ENCODE measurements at places on chromosomes 3 and 15.

DNA sequence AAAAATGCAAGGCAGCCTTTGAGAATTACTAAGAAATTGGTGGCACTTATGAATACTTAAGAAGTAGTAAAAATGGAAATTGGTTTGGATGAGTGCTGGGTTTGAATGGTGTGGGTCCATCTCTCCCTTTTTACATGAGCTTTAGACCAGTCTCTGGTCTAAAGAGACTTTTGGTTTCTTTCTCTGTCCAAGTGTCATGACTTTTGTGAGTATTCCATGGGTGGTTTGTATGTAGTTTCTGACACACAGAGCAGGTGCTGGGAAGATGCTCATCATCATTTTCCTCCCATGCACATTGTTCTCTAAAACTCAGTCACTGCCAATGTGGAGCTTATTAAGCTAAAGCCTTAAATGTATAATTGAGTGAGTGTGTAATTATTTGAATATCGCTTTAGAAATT is 63.5 kb downstream of the KAT2B start:
- no peak for DNase-seq

DNA sequence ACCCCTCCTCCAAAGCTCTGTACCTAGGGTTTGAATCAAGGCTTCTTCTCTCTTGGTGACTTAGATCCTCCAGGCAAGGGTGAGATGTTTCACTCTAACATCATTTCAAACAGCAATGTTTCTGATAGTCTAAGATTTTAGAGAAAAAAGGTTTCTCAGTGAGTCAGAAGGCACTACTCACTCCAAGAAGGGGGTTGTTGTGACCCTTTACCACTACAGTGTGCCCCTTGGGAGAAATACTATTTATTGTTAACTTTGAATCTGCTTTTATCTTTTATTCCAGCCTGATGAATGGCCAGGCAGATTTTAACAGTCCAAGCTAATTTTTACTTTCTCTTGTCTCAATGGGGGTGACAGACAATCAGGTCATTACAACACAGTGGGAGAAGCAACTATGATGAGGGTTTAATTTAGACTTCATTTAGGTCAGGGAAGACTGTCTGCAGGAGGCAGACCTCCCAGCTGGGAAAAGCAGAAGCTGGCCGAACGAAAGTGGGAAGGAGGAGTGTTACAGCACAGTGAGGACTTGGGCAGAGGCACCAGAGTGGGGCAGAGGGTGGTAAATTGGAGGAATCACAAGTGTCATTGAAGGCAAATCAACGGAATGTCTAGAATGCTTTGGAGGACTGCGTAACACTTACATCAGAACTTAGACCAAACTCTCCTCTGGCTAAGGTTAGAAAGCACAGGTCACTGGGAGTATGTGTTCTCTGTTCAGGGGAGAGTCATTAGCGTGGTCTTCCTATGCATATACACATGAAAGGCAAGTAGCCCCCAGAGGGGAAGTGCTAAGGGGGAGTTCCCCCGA is 21.2 kb downstream of the ZNF860 start:
- no peak for DNase-seq

DNA sequence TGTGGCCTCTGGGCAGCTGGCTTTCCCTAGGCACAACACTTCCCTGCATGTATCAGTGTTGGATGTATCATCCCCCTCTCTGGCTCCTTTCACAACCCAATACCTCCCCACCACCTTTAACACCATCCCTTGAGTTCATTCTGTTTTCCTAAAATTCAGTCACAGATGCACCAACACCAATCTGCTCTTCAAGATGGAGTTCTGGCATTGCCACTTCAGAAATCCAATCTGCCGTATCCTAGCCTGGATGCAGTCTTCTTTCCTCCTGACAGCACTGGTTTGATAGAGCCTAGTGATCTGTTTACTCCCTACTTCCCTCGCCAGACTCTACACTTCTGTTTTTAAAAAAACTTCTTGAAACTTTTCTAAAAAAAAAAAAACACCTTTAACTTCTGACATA is 21.7 kb downstream of the PXYLP1 start:
- no peak for DNase-seq

DNA sequence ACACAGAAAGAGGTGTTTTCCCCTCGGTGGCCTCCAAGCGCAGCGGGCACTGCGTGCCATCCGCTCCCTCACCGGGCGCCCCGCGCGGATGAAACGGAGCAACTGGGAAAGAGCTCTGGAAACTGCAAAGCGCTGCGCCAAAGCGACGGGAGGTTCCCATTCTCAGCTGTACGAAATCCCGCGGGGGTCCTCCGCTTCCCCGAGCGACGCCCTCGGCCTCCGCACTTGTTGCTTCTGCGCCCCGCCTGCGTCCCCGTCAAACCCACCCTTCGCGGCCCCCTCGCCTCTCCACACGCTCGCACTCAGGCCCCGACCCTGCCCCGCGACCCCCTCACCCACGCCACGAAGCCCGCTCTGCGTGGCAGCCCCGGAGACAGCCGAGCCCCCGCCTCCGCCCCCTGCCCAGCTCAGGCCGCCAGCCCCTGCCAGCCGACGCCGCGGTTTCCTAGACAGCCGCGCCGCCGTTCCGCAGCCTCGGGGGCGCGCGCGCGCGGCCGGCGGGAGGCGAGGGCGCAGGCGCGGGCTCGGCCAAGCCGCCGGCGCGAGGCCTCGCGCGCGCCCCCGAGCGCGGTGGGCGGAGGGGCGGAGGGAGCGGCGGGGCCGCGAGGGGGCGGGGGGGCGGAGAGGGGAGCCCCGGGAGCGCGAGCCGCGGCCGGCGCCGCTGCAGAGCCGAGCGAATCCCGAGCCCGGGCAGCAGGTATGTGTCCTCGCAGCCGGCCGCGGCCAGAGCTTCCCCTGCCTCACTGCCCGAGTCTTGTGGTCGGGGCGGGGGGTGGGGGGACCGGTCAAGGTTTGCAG is at the start of gene TMEM266:
Gene TMEM266 (plus strand): TSS at position 666 of the 798 bp plus-strand sequence. CDS start 74,279 bp downstream, outside the sequence.
- DNase-seq = no peak

- DNase-seq = no peak
These were observed at the start of gene ARHGEF26 for GRCh38 chr3:154120961-154121700. TSS of gene ARHGEF26 (plus strand) at chr3:154121390. CDS start at chr3:154121993, 603 bp downstream.

DNA sequence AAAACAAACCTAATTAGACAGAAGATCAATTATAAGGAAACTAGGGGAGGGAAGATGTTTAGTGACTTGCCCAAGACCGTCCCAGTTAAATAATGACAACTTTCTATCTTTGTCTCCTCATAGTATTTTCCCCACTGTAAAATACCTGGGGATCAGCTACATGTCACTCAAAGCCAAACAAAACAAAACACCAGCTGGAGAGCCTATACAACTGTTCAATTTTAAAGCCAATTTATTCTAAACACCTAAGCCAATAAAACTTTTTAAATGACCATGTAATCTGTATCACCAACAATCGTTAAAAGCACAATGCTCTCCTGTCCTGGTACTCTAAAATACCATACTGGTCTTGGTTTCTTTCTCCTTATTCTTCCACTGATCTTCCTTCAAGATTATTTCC is 168.4 kb downstream of the STAG1 start:
- no peak for DNase-seq

DNA sequence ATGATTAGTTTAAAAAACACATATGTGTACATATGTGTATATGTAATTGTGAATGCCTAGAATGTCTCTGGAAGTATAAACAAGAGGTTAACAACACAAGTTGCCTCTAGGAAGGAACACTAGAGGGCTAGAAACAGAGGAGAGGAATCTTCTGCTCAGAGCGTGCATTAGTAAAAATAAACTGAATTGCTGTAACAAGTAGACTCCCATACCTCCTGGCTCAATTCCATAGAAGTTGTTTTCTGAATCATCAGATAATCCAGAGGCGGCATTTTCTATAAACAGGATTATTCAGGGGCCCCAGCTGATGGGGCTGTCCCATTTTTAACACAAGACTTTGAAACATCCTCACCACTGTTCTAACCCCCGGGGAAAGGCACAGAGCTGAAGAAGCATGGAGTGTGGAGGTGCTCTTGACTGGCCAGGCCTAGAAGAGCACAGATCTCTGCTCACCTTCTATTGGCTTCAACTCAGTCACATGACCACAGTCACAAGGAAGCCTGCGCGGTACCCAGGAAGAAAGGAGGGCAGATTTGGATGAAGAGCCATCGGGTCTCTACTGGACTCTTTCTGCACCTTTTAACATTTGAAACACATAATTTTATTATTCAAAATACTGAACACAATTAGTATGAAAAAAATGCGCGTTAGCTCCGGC is 145.7 kb downstream of the TLE3 start:
- DNase-seq = no peak

DNA sequence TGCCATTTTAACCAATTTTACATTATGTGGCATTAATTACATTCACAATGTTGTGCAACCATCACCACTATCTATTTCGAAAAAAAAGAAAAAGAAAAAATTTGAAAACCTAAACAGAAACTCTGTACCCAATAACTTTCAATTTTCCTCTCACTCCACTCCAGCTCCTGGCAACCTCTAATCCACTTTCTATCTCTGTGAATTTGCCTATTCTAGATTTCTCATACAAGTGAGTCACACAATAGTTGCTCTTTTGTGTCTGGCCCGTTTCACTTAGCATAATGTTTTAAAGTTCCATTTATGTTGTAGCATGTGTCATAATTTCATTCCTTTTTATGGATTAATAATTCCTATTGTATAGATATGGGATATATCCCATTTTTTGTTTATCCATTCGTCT is 53.3 kb upstream of the TBC1D5 start:
- DNase-seq = no peak

DNA sequence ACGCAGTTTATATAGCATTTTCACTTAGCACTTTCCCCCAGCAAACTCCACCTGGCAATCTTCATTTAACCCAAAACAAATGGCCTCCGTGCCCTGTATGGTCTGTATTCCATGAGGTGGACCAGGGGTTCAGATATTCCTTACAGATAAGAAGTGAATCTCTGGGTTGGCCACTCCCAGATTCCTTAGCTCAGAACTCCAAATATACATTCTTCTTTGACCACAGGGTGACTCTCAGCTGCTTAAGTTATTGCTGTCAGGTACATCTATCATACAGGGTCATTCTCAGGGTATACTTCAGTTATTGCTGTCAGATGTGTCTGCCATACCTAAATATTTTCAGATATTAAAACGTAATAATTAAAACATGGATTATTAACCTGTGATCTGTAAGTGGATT is 229.8 kb downstream of the TBL1XR1 start:
- no peak for DNase-seq

DNA sequence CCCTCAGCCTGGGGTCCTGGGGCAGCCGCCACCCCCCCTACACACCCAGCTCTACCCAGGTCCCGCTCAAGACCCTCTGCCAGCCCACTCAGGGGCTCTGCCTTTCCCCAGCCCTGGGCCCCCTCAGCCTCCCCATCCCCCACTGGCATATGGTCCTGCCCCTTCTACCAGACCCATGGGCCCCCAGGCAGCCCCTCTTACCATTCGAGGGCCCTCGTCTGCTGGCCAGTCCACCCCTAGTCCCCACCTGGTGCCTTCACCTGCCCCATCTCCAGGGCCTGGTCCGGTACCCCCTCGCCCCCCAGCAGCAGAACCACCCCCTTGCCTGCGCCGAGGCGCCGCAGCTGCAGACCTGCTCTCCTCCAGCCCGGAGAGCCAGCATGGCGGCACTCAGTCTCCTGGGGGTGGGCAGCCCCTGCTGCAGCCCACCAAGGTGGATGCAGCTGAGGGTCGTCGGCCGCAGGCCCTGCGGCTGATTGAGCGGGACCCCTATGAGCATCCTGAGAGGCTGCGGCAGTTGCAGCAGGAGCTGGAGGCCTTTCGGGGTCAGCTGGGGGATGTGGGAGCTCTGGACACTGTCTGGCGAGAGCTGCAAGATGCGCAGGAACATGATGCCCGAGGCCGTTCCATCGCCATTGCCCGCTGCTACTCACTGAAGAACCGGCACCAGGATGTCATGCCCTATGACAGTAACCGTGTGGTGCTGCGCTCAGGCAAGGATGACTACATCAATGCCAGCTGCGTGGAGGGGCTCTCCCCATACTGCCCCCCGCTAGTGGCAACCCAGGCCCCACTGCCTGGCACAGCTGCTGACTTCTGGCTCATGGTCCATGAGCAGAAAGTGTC is 30.2 kb downstream of the PTPN23 start:
- DNase-seq = no peak

GRCh38 chr3:140941090-140941433 is 574 bp upstream of the SLC25A36 start:
- no peak for DNase-seq

DNA sequence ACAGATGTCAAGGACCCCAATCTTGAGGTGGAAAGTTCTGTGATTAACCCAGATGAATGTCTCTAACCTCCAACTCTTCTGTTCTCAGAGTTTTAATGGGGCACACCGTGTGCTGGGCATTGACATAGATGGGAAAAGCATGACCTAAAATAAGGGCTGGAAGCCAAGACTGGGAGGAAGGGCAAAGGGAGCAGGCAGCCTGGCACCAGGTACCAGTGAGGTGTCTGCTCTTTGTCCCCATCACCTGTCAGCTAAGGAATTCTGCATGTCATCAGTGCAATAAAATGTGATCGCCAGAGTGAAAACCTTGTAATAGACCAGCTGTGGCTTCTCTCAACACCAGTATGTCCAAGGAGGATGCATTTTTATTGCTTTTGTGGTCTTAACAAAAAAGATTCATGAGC is 143.5 kb upstream of the TPM1 start:
- DNase-seq = no peak

GRCh38 chr15:35381328-35381727 is 164.6 kb downstream of the DPH6 start:
- no peak for DNase-seq

- peak; percentile 80 for DNase-seq
These were observed 11.6 kb downstream of the OXTR start for GRCh38 chr3:8757551-8758518.

GRCh38 chr3:175297216-175297615 is 438.1 kb downstream of the NAALADL2 start:
- DNase-seq = no peak

DNA sequence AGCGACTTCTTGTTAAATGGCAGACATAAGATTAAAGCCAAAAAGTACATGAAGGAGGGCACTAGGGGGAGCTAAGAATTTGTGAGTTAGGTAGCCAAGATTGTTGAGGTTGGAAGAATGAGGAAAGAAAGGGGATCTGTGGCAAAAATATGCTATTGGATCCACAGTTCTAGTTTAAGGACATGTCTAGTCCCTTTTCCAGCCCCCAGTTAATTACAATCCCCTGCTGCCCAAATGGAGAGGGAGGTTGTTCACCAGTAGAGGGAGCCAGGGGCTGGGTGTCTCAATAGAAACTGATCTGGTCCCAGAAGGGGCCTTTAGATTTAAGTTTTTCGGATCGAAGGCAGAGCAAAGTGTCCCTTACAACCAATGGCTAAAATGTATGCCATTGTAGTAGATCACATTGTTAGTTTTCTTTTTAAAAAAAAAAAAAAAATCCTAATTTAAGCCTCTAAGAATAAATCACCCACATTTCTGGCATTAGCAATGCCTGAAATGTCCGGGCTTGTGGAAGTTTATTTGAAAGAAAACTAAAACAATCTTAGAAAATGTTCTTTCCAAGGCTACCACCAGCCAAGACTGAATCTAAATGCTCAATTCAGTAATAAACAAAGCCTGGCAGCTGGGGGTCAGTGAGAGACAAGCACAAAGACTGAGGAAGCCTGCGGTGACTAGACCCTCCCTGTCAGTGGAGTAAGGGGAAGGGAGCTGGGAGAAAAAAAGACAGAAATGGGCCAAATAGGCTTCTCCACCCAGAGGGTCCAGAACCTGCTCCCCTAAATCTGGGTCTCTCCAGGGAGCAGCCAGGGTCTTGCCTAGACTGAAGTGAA is 7.1 kb downstream of the COL8A1 start:
- no peak for DNase-seq

- peak; percentile 59 for DNase-seq
These were observed 80.6 kb downstream of the CCR1 start for GRCh38 chr3:46127503-46127902.

All from AG09309 (cell line).